Right cardiac atrium (tissue), 5 donors: ENCODE measurements at places on chromosomes 13 and 19. TPM values are rescaled to one million over a fixed set of nuclear protein-coding genes. Genes with fewer than 3 reads are reported as not detected.

The OR7C1 gene
- 0.05 TPM for polyA plus RNA-seq

The KIR2DL1 gene
- polyA plus RNA-seq: 0.11 TPM

- DNase-seq: no peak
Observed at GRCh38 chr13:94660695-94661326, 51.5 kb downstream of the SOX21 start.

DNA sequence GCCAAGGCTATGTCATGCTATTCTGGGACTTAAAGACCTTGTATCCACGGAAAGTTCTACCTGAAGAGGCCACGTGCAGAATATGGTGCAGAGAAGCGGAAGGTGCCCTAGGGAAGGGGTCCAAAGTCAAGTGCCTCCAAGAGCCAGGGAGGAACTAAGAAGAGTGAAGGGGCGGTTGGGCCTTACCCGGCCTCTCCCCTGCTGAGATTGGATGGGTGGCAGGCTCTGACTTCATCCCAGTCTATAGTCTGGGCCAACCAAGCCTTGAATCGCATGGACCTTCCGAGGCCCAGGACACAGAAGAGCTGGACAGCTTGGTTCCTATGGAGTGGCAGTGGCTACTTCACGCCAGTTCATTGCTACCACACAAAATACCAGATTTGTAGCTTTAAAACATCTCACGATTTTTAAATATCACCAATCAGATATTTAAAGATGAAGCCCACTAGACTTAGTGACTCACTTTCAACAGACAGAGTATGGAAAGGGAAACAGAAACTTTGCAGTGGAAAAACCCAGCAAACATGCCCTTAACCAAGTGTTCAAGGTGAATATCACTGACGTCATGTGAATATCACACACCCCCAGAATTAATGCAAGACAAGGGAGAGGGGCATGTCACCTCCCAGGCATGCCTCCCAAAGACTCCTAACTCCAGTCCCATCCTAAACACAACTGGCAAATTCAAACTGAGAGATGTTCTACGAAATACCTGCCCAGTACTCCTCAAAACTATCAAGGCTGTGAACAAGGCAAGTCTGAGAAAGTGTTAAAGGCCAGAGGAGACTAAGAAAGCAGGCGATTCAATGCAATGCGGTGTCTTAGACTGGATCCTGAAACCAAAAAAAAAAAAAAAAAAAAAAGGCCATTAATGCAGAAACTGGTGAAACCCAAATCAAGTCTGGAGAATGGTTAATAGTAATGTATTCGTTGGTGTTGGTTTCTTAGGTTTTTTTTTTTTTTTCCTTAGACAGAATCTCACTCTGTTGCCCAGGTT, 10.2 kb downstream of the C19orf12 start:
- DNase-seq: no peak

GRCh38 chr19:47001584-47001983, 18.1 kb upstream of the NPAS1 start:
- DNase-seq: no peak

- DNase-seq: peak; percentile 40
Observed at GRCh38 chr13:44158881-44159632, 214.6 kb upstream of the SERP2 start.

DNA sequence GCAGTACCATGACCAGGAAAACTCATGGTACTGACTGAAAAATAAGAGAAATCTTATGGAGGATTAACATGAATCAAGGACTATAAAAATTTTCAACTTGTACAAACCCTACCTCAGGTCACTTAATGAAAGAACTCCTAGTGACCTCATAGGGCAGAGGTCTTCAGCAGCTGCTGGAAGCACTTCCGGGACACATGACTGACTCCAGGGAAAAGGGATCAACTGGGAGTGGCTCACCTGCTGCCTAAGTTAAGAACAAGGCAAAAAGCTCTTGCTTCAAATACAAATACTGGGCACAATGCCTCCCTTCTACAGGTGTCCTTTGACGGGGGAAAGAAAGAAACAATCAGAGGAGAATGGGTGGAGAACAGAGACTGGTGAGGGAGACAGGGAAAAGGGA, 18.6 kb downstream of the DOCK9 start:
- no peak for DNase-seq

DNA sequence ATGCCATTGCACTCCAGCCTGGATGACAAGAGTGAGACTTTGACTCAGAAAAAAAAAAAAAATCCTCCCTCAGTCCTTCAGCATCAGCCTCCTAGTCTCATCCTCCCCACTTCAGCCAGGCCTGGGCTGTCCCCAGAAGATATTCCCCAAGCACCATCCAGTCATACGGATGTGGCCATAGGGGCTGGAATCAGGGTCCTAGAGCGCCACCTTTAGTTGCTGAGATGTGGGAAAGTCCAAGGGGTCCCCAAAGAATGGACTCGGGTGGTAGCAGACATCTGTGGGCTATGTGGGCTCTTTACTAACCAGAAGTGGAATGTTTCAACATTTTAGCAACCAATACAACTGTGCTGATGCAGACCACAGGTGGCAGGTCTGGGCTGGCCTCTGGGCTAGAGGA, 3.1 kb upstream of the TYROBP start:
- no peak for DNase-seq
